ENCODE measurements at places on chromosomes 7 and 10. TPM values are rescaled to one million over a fixed set of nuclear protein-coding genes. Genes with fewer than 3 reads are reported as not detected.

Gene MYH16
- polyA plus RNA-seq = 0.41 TPM

Gene ADIRF
- not detected for polyA plus RNA-seq

Gene PNLIPRP3
- polyA plus RNA-seq = not detected

Gene COL13A1
- 21.0 TPM for polyA plus RNA-seq

Gene DNAJC12
- polyA plus RNA-seq = 7.9 TPM
